NCI-H345 (cell line): ENCODE measurements at places on chromosomes 5 and 9.

DNA sequence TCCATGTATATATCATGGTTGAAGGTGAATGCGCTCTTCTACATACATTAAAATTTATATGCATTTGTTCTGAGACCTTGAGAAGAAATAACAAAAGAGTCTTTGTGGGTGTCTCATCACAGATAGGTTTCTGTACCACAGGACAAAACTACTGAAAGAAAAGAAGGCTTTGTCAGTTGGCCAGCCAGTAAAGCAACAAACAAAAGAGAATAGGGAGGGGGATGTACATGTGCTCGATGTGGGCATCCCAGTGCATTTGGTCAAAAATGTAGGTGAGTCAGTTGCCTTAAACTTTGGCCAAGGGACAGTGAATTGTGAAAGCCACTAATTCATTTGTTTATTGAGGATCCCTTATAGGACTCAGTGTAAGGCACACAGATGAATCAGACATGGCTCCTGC lies 13.3 kb downstream of the RBM18 start:
- DNase-seq: no peak

- DNase-seq: no peak
Measured at GRCh38 chr5:65981548-65981947, 55.2 kb downstream of the ERBIN start.

DNA sequence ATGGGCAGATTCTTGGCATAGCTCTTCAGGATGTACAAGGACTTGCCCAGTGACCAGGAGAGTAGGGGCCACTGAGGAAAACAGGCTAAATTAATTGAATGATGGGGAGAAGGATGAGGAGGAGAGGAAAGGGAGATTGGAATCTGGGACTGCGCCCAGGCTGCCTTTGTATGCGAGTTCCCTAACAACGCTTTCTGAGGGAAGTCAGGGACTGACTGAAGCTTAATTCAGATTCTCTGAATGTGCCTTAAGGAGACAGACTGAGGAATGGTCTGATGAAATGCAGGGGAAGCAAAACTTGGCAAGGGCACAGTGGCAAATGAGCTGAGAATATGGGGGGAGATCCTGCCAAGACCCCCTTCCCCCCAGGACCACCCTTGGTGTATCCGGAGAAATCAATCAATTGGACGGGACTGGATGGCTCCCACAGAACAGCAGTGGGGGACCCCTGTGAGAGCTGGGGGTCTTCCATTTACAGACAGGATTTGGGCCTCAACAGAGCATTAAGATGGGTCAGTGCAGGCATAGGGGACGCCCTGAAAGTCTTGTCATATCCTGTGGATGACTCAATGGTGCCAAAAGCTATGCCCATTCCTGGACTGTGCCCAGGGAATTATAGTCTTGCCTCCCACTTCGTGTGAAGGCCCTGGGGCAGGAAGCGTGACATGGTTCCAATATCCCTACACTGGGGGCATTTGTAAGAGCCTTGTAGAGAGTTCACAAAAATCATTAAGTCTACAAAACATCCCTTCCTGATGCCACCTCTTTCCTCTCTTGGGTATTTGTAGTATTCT lies 215.5 kb upstream of the TNC start:
- DNase-seq: no peak

- no peak for DNase-seq
Measured at GRCh38 chr9:8346296-8346695, 546.7 kb upstream of the DMAC1 start.

DNA sequence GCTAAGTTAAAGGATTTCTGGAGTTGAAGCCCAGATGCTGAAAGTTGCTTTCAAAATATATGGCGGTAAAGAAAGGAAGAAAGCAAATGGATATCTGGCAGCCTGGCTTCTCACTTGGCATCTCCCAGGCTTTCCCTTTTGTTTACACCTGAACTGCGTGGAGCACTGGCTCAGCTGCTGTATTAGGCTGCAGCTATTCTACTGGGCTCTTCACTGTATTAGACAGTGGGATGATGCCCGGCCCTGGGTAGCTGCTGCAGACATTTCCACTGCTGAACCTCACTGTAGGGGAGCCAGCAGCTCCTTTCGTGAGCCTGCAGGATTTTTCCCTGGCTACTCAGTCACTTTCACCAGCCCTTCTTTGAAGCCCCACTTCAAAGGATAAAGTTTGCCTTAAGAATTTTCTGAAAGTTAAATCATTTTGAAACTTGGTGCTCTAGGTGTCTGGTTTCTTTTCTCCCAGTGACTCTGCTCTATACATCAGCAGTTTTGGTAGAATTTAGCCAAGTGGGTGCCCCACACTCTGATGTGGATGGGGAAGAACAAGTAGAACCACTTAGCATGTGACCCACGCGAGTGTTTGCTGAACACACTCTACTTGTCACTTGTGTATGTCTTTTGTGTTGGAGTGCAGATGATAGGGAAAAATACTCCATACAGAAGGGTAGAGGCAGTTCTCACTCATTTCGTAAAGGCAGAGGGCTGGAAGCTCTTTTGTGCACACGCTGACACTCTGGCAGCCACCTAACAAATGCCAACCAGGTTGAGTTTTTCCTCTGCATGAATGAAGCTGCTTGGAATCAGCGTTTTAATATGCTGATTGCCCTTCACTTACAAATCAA lies 49.9 kb downstream of the C9orf152 start:
- DNase-seq: peak; percentile 14

DNA sequence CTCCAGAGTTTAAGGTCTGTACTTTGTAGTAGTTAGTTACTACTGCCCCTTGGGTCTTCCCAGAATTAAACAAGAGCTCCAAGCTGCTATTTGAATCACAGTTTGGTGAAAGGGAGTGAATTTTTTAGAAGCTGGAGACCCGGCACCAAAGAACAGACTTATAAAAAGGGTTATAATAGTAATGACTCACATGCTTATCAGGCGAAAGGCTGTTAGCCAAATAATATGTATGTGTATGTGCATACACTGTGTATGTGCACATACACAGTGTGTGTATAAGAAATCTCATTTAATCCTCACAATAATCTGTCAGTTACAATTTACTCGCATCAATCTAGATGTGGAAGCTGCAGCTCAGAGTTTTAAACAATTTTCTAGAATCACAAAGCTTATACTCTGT lies 59.5 kb upstream of the ITGA1 start:
- no peak for DNase-seq
